ENCODE measurements at places on chromosomes 16 and 17.

GRCh38 chr17:72735048-72735447 is 357.4 kb downstream of the SLC39A11 start:
- no peak for DNase-seq

DNA sequence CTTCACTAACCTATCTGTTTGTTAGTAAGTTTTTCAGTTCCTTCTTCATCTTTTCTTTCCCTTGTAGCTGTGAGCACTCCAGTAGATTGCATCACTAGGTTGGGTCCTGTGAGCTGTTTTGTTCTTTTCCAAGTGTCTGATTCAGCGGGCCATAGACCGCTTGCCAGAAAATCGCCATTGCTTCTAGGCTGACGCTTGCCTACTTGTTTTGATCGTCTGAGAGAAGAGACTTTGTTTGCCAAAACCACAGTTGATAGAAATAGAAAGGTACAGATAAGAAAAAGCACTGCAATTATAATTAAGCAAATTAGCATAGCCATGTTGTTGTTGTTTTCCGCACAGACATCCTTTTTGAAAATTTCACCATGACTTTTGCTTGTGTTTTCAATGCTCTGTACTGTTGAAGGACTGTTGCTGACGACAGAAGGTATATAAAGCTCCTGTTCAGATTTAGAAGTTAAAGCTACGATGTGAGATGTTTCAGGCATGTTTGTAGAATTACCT is 3.1 kb downstream of the EVI2A start:
- peak; percentile 70 for DNase-seq

GRCh38 chr17:15660077-15660476 is 24.0 kb downstream of the TRIM16 start:
- no peak for DNase-seq

GRCh38 chr16:1310832-1311200 is 1.4 kb downstream of the UBE2I start:
- peak; percentile 25 for DNase-seq

DNA sequence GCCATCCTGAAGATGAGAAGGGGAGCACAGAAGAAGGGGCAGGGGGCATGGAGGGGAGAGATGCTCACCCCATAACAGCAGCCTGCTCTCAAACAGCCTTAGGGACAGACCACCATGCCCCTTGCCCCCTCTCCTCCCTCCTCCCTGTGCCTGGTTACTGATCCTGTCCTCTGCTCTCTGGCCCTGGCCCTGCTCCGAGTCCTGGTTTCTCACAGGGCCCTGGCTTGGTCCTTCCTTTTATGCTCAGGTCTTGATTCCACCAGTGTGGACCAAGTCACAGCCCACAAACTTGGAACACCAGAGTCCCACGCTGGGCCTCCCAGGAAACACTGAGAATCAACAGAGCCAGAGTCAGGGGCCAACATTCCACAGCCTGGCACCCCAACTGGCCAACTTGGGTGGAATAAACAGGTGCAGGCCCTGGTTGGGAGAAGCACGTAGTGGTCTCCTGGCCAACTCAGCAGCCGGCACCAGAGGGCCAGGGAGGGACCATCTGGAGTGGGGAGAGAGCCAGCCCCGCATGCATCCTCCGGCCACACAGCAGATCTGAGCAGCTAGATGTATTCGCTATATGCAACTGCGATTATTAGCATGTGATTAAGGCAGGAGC is 44.9 kb upstream of the CDC42EP4 start:
- no peak for DNase-seq

GRCh38 chr17:55068862-55069811 is 100.6 kb downstream of the STXBP4 start:
- DNase-seq, result no peak

- DNase-seq, result no peak
These were observed 9.6 kb downstream of the AP2B1 start for GRCh38 chr17:35596530-35597233.

GRCh38 chr17:10156948-10157607 is 41.3 kb downstream of the GAS7 start:
- no peak for DNase-seq

DNA sequence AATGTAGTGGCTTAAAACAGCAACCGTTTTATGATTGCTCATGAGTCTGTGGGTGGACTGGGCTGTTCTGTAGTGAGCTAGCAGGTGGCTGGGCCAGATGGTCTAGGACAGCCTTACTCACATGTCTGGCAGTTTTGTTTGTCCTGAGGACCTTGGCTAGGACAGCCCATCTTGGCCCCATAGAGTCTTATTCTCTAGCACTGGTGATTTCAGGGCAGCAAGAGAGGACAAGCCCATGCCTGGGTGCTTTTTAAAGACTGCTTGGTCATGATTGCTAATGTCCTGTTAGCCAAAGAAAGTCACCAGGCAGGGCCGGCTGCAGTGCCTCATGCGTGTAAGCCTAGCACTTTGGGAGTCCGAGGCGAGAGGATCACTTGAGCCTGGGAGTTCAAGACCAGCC is 139.8 kb downstream of the KATNIP start:
- DNase-seq, result no peak

- no peak for DNase-seq
These were observed 681.9 kb downstream of the CDH11 start for GRCh38 chr16:64440005-64440404.

- no peak for DNase-seq
These were observed 15.1 kb downstream of the IGSF6 start for GRCh38 chr16:21637032-21637968.

DNA sequence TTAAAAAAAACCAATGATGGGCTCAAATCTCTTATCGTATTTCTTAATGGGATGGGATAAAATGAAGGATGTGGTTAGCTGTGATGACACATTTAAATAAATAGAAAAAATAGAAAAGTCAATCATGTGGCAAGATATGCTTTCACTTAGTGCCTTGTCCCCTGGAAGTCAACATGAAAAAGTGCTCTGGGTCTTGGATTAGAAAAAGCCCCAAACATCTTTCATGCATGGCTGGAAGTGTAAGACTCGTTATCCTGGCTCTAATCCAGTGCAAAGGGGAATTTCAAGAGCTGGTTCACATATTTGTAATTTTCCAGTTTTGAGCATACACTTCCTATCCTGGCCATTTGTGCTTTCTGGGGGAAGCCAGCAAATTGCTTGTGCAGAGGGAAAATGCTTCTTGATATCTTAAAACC is 160.9 kb downstream of the MAP2K6 start:
- DNase-seq, result no peak

GRCh38 chr16:17177242-17177958 is 293.4 kb downstream of the XYLT1 start:
- DNase-seq, result no peak

DNA sequence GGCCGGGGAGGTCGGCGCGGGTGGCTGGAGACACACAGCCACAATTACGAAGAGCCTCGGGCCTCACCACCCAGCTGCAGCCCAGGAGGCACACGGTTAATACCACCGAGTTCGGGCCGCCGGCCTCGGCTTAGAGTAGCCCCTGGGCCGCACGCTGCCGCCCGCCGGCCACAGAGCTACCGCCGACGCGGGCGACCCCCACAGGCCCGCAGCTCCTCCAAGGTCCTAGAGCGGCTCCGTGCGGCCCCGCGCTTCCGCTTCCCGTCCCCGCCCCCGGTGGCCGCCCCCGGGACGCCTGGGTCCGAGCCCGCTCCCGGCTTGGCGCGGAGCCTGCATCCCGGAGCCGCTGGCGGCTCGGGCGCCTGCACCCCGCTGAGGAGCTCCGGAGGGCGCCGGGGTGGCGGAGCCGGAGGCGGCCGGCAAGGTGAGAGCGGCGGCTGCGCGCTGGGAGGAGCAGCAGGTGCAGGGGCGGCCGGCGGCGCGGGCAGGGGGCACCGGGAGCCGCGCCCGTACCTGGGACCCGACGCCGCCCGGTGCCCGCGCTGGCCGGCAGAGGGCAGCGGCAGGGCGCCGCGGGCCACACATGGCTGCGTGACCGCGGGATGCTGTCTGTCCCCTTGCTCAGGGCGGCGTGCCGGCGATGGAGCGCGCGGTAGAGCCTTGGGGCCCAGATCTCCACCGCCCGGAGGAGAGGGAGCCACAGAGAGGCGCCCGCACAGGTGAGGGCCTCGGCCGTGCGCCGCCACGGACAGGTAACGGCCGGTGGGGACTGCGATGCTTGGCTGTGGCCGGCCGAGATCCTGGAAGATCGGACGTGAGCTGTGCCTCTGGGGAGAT is at the start of gene ZNF48:
Gene ZNF48 (plus strand): TSS at position 266 of the 837 bp plus-strand sequence. CDS start 375 bp downstream, at position 641.
- peak; percentile 54 for DNase-seq

DNA sequence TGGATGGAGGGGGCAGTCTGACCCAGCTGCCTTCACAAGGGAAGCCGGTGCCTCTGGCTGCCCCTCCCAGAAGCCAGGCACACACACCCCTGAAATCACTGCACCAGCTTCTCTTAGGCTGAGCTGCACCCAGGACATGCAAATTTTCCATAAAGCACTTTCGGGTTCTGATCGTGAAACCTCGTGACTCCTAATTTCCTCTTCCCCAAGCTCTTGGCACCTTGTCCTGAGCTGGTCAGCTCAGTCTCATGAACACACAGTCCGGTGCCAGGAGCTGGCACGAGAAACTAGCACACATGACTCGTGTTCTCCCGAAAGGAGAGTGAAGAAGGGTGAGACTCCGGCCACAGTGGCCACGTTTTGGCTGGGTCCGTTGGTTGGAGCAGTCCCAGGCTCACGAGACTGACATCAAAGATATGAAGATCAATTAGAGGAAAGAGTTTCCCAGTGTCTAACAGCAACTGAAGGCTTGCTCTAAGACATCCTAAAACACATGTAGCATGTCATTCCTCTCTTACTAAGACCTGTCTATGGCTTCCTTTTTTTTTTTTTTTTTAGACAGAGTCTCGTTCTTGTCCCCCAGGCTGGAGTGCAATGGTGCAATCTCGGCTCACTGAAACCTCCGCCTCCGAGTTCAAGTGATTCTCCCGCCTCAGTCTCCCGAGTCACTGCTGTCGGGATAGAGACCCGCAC is 9.2 kb upstream of the ABR start:
- no peak for DNase-seq

DNA sequence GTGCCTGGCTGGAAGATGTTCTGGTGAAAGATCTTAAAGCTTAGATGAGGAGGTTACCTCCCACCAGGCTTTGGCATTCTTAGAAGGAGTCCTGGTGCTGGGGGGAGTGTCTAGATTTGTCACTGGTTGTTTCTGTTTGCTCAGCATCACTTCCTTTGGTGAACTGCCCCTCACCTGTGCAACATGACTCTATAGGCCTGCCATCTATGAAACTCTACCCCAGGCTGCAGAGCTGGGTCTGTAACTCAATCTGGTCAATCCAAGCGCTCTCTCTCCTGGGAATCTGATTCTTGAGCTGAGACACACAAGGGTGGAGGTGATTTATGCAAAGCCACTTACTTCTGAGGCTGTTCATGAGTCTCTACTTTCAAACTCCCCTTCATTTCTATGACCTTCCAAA is 399.4 kb downstream of the NPIPA7 start:
- no peak for DNase-seq

GRCh38 chr17:31101943-31102342 is 7.2 kb downstream of the NF1 start:
- no peak for DNase-seq

GRCh38 chr17:31690151-31690551 is 168.9 kb downstream of the COPRS start:
- no peak for DNase-seq

DNA sequence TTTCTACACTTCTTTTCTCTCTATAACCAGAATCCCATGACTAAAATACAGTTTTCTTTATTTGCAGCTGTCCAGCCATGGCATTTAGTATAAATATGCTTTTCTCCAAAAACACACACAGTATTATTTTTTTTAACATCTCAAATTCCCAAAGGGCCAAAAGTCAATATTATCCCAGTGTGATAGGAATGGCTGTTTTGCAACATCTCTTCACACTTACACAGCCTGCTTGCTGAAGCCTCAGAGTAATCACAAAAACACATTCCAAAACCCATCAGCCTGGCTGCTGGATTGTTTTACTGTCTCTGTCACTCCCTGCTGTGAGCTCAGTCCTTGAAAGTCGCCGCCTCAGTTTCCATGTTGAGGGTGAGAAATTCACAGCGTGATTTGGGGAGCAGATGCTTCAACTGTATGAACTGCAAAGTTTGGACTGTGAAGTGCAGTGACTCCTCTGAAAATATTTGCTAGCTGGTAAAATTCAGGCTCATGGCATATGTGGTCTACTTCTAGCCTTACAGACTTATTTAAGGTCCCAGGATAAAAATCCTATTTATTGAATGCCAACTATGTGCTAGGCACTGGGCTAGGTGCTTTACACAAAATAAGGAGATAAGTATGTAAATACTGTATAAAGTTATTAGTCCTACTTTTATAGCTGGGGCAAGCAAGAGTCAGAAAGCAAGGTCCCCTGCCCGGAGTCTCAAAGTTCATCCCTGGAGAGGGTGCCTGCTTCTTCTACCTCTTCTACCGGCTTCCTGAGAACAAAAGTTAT is 116.5 kb downstream of the SOCS1 start:
- no peak for DNase-seq

DNA sequence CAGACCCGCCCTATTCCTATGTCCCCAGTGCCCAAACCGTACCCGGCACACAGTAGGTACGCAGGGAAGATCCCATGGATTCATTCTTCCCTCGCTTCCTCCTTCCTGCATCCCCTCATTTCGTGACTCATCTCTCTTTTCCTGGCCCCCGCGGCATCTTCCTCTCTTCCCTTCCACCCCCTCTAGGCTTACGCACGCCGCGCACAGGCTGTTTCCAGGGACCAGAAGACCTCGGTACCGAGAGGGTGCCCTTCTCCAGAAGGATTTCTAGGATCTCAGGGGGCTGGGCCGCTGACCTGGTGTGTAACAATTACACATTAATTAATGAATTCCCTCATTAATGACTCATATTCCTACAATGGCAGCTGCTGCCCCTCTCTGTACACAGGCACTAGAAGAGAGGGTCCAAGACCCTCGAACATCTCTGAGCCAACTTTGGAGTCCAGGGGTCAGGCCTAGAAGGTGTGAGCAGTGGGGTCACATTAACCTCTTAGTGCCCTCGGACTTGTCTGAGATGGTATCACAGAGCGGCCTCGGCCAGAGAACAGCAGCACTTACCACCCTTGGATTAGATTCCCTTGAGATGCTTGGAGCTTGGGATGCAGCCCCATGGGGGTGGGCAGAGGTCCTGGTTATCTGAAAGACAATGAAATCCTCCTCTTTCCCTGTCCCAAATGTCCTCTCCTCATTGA is 16.8 kb upstream of the PLLP start:
- no peak for DNase-seq

- DNase-seq, result no peak
These were observed 10.0 kb downstream of the DEF8 start for GRCh38 chr16:89958596-89958995.

- DNase-seq, result no peak
These were observed 33.9 kb downstream of the PDIA2 start for GRCh38 chr16:316741-317464.

- no peak for DNase-seq
These were observed 195.2 kb downstream of the MAP2K6 start for GRCh38 chr17:69609473-69610305.

DNA sequence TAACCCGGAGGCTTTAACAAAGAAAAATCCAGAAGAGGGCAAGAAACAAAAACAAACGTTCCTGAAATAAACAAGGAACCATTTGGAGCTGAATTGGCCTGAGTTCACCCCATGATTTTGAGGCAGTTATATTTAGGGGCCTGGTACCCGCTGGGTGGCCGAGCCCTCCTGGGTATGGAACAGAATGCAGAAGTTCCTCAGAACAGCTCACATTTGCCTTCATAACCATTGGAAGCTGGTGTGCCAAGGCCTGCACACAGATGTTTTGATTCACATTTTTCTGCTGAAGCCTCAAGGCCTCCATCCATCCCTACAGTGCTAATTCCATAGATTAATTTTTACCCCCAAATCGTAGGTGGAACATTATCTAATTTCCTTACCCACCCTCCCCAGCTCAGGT is 3.3 kb upstream of the ZFHX3 start:
- no peak for DNase-seq

- DNase-seq, result no peak
These were observed 129.0 kb downstream of the CDH13 start for GRCh38 chr16:82755570-82756282.

Measured in stimulated activated CD4-positive, alpha-beta T cell treated with anti-CD3 and anti-CD28 coated beads, Interleukin-4, amount 100 ng/mL, for 24 hours (primary cell).